Stimulated activated CD4-positive, alpha-beta T cell treated with anti-CD3 and anti-CD28 coated beads, Interleukin-4, amount 100 ng/mL, for 4 hours (primary cell): ENCODE measurements at places on chromosomes 16 and 17.

DNA sequence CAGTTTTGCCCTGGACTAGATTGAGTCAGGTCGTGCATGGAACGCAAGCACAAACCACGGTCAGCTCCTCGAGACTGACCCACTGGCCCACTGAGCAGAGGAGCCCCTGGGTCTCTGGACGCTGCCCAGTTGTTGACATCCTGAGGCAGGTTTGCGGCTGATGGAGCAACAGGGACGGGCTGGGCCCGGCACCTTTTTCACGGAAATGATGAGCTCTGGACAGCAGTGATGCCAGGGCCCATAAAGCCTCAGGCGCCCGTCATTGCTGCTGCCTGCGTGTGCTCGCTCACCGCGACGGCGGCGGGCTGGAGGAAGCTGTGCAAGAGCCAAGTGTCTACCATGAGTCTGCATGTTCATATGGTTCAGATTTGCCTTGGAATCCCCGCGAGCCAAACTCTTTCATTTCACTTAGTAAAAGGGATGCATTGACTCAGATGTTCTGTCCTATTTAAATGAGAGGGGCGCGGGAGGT lies 30.8 kb upstream of the CRISPLD2 start:
- DNase-seq: no peak

DNA sequence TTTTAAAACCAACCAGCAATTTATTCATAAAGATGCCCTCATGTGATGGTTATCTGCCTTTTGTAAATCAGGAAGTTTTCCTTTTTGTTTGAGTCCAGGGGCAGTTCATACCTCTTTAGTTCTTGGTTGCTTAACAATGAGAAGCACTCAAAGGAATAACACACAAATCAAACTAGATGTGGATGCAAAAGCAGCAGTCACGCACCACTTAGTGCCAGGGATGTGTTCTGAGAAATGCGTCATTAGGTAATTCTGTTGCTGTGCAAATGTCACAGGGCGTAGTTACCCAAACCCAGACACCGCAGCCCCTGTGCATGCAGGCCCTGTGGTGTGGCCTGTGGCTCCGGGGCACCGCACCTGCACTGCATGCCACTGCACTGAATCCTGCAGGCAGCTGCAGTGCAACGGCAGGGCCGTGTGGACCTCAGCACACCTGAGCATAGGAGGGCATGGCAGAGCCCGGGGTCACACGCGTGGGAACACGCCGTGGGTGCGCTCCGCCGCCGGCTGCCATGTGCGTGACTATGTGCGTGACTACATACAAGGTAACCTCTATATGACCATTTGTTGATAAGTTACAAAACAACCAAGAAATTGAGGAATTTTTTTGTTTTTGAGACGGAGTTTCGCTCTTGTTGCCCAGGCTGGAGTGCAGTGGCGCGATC lies 39.6 kb downstream of the PKD1 start:
- no peak for DNase-seq

GRCh38 chr17:8532021-8532420 lies 96.3 kb downstream of the NDEL1 start:
- DNase-seq: no peak

DNA sequence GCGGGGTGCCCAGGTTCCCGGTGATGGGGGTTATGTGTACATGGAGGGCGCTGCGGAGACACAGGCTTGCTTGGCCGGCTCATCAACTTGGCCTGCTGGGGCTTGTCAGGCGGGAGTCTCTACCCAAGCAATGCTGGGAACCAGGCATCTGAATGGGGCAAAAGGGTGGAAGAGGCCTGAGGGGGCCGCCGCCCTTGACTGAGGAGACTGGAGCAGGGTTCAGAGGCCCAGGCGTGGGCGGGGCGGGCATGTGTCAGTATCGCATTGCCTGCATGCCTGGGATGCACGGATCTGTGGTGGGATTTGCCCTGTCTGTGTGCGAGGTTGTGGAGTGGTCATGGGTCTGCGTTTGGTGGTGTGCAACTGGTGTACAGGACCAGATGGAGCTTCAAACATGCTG lies 21.1 kb downstream of the ARHGAP23 start:
- no peak for DNase-seq

GRCh38 chr17:40303009-40303657 lies 5.8 kb upstream of the RARA start:
- no peak for DNase-seq

GRCh38 chr16:49250689-49251088 lies 30.9 kb downstream of the CBLN1 start:
- DNase-seq: no peak

DNA sequence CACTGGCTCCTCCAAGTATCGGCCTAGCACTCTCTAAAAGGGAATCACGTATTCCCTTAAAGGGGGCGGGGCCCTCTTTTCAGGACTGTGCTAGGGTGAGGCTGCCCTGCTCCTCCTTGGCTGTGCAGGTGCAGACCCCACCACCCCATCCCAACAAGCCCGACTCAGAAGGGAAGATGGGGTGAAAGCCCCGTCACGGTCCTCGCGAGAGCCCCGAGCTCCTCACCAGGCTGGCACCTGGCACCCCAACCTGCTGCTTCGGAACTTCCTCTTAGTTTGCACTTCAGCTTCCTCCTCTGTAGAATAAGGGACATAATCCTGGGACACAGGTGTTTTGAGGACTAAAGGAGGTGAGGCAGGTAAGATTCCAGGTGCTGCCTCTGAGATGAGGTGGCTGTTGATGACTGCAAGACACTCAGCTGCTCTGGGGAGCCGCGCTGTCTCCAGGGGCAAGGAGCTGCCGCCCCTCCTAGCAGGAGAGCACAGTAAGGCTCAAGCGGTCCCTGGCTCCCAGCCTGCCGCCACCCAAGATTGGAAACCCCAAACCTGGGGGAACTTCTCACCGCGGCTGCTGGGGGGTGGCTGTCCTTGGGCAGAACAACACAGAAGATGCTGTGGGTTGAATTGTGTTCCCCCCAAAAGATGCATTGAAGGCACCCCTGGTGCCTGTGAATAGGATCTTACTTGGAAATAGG lies 88.8 kb downstream of the MGAT5B start:
- no peak for DNase-seq

GRCh38 chr16:73172241-73172972 lies 124.5 kb upstream of the ZFHX3 start:
- no peak for DNase-seq

DNA sequence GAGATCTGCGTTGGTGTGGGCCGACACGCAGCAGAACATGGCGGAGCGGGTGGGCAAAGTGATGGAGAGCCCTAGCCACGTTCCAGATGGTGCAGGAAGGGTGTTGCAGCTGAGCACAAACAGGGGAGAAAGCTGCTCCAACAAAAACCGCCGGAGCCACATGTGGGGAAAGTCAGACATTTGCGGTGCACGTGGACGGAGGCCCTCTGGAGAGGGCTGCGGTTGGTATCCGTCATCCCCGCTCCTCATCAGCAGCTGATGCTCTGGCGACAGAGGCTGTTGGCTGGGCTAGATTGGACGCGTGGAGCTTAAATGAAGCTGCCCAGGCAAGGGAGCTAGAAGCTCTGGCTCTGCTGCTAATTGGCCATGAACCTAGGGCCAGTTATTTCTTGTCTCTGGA lies 43.5 kb upstream of the ADCY9 start:
- DNase-seq: no peak

- DNase-seq: no peak
Observed at GRCh38 chr17:11366272-11366850, 125.3 kb downstream of the SHISA6 start.

DNA sequence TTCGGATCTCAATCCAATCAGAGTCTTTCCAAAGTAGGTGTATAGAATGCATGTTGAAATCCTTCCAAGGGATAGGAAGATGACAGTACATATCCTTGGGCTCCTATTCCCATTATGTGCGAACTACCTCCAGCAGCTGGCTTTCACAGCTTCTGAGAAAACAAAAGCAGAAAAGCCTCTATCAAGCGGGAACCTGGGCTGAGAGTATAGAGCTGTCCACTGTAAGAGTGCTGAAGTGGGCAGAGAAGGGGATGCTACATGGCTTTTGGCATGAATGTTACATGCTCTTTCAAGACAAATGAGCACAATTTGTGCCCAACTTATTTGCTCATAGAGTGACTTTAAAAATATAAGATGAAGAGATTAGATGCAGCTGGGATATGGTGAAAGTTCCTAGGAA lies 993.5 kb downstream of the CDH8 start:
- no peak for DNase-seq

GRCh38 chr17:80725517-80725916 lies 180.9 kb downstream of the RPTOR start:
- no peak for DNase-seq
